Germinal center (tissue), 1 donor: ENCODE measurements at places on chromosomes 5 and 9.

GRCh38 chr9:68626526-68626925 is 78.5 kb upstream of the PIP5K1B start:
- DNase-seq = no peak

- no peak for DNase-seq
These were observed 19.8 kb upstream of the ITGA1 start for GRCh38 chr5:52767766-52768480.

DNA sequence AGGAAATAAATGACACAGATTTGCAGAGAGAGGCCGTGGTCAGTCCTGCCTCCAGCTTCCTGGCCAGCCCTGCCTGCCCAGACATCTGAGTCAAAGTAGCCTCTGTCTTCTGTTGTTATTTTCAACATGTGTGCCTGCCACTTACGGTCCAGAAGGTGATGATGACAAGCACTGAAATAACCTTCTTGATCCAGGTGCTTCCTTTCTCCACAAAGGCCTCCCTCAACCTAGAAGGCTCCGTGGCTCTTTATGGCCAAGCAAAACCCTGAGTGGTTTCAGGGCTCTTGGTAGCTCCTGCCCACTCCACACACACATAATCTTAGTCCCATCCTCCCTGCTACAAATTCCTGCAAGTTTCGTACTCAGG is 34.1 kb upstream of the SLC6A19 start:
- DNase-seq = no peak

GRCh38 chr9:33042473-33042872 is 17.4 kb downstream of the DNAJA1 start:
- DNase-seq = no peak

DNA sequence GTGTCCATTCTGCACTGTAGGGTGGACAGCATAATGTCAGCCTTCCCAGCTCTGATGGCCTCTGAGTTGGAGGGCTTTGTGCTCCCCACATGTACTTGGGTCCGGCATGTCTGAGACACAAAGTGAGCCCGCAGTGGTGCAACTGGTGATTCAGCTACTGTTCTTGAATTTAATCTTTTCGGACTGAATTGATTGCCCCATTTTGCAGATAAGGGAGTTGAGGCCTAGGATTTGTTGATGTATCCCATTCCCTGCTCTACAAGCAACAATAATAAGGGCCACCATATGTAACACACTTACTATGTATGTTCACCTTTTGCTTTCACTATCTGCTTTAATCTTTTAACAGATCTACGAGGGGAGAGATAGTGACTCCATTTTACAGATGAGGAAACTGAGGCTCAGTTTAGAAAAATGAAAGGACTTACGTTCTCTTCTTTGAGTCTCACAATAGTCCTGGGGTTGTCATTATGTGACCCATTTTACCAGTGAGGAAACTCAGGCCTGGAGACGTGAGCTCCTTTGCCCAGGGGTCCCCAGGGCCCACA is 4.5 kb downstream of the GSN start:
- DNase-seq = no peak

DNA sequence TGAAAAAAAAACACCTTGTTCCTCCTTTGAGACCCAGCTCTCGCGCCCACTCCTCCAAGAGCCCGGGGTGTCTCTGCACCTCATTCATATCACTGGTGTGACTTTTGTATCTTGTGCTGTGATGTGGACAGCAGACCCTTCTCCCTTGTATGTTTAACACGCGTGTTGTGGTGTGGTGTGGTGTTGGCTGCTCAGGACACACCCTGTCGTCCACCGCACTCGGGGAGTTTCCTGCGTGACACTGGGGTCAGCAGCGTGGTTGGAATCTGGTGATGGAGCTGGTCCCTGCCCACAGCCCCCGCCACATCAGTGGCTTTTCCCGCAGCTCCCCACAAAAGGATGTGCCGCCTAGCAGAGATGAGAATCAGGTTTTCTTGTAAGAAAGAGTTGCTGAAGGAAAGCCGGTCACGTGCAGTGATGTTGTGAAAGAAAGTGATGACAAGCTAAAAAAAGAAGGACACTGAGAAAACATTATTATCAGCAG is 61.5 kb downstream of the TENT4A start:
- DNase-seq = no peak

DNA sequence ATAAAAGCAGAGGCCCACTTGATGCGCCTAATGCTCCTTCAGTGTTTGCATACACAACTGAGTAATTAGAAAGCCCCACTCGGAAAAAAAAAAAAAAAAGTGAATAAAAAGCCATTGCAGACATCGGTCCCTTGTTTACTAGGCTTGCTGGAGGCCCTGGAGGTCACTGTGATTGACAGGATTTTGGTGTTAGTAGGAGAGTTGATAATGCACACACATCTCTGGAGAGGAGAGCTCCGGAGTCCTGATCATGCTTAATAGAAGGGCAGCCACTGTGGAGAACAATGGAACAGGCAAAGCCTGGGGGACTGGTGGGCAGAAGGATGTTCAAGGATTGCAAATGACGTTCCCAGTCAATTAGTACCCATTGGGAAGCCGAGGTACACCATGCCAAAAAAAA is 152.5 kb downstream of the EFNA5 start:
- no peak for DNase-seq

- no peak for DNase-seq
These were observed 167.4 kb downstream of the TMEM167A start for GRCh38 chr5:82909771-82910170.

GRCh38 chr5:84623019-84623418 is 238.3 kb upstream of the EDIL3 start:
- no peak for DNase-seq
